ENCODE measurements at places on chromosomes 2 and 18.
A peak's percentile ranks its signal among the peaks of the same experiment; 100 is the strongest.

GRCh38 chr18:54805571-54806334, 22.5 kb upstream of the RAB27B start:
- no peak for DNase-seq

GRCh38 chr2:96528006-96528699, 8.4 kb upstream of the ARID5A start:
- no peak for DNase-seq

GRCh38 chr2:203693242-203693879, 13.1 kb upstream of the CD28 start:
- no peak for DNase-seq

GRCh38 chr2:198700319-198700718, 757.4 kb downstream of the SATB2 start:
- DNase-seq = no peak

- no peak for DNase-seq
Observed at GRCh38 chr2:4775668-4776067, 916.5 kb upstream of the SOX11 start.

GRCh38 chr2:147099845-147100244, 745.0 kb upstream of the ACVR2A start:
- no peak for DNase-seq

GRCh38 chr18:644395-645004, 13.0 kb upstream of the TYMS start:
- DNase-seq = no peak

- no peak for DNase-seq
Observed at GRCh38 chr2:203492965-203493364, 42.1 kb downstream of the RAPH1 start.

DNA sequence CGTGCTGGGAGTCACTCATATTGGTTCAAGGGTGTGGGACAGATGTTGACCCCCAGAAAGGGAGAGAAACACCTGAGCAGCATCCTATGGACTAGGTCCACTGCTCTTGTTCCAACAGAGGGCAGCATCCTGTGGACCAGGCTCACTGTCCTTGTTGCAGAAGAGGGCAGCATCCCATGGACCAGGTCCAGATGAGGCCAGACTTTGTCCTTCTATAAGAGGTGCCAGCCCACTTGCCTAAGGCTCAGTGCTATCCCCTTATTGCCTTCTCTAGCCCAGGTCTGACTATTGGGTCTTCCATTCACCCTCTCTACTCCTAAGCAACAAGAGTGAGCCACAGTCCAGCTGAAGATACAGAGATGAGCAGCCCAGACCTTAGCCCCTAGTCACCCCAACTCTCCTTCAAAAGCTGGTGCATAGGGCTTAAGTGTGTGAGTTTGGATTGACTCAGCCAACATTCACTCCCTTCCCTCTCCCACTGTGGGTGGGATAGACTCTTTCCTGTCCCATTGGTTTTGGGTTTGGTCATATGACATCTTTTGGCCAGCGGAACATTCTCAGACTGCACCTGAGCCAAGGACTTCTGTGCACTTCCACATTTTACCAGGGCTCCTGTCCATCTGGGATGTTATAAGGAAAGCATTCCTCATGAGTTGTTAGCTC, 132.4 kb upstream of the GPC1 start:
- no peak for DNase-seq

GRCh38 chr18:38312532-38312931, 746.9 kb upstream of the CELF4 start:
- DNase-seq = no peak

DNA sequence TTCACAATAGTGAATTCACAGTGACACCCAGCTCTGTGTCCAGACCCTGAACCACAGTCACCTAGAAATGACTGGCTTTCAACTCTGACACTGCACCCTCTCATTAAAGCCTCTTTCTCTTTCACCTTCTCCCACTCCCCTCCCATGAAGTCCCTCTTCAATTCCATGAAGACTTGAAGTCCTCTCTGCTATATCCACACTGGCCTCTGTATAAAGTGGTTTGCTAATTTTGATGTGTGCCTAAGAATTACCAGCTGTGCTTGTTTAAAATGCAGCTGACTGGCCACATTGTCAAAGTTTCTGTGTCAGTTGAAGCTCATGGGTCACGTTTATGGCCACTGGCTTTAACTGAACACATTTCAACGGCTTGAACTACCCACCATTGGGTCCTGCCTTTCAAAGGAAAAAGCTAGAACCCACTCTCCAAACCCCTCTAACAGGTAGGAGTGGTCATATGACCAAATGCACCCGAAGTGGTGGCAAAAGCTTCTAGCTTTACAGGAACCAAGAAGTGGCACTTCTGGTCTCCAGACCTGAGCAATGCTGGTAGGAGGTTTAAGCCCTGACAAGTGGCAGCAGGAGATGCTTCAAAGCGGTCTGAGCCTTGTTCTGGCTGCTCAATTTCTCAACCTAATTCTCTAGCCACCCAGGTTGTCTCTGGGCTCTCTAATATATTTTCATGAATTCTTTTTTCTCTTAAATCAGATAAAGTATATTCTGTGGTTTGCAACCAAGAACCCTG, 34.2 kb downstream of the B4GALT6 start:
- DNase-seq = no peak

- no peak for DNase-seq
Observed at GRCh38 chr2:1698188-1698945, 45.9 kb downstream of the PXDN start.

DNA sequence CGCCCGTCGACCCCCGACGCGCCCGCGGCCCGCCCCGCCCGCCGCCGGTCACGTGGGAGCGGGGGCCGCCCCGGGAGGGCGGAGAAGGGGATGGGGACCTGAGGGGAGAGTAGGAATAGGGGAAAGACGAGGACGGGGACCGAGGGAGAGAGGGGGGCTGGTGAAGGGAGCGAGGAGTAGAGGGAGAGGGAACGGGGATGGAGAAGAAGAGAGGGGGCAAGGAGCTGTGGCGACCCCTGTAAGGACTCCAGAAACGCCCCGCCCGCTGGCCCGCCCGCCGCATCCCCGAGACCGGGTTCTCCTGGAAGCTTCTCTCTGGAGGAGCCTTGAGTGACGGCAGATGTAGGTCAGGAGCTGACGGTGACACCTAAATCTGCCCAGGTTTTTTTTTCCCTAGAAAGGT, 615 bp downstream of the ADNP2 start:
- no peak for DNase-seq

- DNase-seq = no peak
Observed at GRCh38 chr2:152544638-152545037, 172.6 kb downstream of the PRPF40A start.

- DNase-seq = no peak
Observed at GRCh38 chr18:38786906-38787305, 1221.3 kb upstream of the CELF4 start.

DNA sequence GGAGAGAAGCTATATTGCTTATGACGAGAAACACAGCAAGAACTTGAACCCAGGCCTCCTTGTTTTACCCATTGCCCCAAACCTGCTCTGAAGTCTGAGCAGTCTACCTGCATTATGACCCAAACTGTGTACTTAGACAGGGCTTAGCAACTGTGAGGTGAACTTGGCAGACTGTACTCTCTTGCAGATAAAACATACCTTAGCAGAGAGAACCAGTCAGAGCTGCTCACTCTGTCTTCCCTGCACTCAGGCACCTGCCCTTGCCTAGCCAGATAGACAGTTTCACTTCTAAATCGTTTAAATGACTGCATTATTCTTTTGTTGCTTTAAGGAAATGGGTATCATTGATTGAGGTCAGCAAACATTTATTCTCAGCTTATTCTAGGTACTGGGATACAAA, 20.3 kb downstream of the ITPRID2 start:
- no peak for DNase-seq

DNA sequence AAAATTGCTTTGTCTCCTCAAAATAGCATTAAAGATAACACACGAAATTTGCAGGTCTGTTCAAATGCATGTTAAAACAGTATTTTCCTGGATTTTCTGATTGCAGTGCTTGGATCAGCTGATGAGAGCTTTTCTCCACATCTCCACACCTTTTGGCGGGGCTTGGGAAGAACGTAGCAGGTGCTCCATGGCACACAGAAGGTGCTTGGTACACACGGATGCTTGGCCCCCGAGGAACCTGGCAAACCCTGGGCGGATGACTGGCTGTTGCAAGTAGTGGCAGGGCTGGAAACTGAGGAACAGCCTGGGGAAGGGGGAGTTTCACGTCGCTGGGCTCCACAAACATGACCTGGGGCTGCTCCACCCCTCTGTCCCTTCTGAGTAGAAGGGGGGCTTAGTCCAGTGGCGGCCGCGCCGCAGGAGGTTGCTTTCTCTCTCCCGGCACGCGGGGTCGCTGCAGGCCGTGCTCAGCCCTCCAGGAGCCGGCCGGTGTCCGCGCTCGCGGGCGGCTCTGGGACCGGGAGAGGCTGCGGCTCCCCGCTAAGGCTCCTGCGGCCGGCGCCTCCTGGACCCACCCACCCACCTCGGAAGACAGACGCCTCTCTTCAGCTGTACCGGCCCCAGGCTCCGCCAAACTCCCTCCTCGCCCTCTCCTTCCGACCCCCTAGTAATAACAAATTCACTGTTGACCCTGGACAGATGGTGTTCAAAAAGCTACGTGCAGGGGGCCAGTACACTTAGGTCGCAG, 69.3 kb downstream of the MARCO start:
- DNase-seq = peak; percentile 29

DNA sequence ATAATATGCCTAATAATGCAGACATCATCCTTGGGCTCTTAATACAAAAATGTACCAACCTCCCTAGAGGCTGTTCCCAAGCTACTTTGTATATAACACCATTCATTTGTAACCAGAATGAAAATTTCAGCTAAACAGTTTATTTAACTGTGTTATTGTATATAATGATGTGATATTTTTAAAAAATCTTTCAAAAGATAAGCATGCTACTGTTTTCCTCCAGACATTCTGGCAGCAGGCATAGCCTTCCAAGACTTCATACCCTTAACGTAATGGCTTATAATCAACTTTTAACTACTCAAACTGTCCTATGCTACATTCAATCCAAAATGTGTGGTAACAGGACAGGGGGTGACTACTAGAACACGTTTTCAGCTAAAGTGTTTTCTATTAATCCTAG, 21.2 kb downstream of the CFAP221 start:
- DNase-seq = no peak

DNA sequence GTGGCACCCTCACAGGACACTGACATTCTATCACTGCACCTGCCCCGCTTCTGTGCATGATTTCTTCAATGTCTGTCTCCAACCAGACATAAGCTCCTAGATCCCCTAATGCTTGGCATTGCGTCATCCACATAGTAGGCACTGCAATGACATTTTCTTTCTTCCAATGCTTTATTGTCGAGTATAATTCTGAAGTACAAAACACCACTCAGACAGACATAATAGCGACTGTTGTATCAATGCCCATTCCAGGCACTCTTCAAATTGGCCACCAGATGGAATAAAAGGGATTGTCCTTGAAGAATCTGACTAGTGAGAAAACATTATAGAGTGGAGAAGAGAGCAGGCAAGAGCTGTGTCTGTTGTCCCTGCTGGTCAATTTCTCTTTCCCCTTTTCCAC, 89.0 kb downstream of the LPIN1 start:
- no peak for DNase-seq

DNA sequence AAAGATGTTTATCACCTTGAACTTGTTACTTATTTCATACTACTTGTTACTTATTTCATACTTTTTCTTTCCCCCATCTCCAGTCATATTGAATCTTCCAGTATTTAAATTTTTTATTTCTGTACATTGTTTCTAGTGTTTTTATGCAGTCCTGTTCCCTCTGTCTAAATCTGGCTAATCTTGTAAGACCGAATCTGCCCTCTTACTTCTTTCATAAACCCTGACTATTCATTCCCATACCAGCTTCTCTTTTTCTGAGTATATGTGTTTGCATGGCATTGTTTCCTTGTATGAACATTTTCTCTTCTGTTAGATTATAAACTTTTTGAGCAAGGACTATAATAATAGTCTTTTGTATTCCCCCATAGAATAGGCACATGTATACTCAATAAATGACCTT, 131.7 kb downstream of the TAF4B start:
- DNase-seq = no peak

- DNase-seq = no peak
Observed at GRCh38 chr2:2649109-2650072, 318.3 kb upstream of the MYT1L start.

DNA sequence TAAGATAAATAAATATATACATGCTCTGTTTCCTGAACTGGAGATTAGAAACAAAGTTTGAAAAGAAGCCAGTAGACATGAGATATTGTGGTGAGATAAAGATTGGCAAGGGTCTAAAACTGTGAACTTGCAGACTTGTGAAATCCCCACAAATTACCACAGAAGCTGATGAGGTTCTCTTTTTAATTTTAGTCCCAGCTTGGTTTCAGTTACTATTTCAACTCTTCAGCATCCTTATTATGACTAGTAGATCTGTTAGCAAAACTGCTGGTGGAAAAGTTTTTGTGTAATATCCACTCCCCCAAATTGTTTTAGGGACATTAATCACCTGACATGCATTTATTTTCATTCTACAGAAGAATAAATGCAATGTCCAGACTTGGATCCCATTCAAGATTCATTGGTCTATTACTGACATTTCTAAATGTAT, 20.8 kb downstream of the RASGRP3 start:
- DNase-seq = no peak

GRCh38 chr18:55079481-55080355, 120.5 kb upstream of the CCDC68 start:
- no peak for DNase-seq

DNA sequence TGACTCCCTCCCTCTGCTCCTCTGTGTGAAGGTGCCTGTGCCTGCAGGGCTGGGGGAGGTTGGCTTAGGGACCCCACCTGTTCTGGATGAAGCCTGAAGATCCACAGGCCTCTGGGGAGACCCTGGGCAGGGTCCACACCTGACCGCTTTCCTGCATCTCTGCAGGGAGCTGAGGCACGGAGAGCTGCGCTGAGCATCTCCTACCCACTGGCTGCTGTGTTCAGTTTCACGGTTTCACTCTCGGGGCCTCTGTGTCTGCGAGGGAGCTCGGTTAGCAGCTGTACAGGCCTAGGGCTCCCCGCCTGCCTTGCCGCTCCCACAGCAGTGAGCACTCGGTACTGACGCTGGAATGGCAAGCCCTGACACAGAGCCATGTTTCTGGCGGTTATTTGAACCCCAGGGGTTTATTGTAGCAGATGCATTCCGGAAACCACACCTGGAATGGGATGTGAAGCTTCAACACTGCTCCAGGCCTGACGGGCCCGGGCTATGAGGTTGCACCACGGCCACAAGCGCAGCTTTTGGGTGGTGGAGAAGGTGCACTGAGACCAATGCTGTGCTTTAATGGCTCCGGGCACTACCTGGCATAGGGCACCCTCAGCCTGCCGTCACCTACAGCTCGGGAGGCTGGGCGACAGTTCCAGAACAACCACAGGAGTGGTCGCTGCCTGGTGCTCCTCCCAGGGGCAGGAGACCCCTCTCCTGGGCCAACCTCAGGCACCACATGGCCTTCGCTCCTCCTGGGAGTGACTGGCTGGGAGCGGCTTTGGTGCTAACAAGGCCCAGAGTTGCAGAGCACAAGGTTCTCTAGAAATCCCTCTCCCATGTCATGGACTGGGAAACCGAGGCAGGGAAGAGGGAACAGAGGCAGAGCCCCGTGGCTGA, 257.9 kb downstream of the NDUFA10 start:
- no peak for DNase-seq

- DNase-seq = no peak
Observed at GRCh38 chr2:233793465-233794127, 15.5 kb downstream of the MROH2A start.

- DNase-seq = peak; percentile 53
Observed at GRCh38 chr18:48412339-48412929, 3.3 kb upstream of the ZBTB7C start.
